HEK293T (cell line): ENCODE measurements at places on chromosomes 11 and 22.
A peak's percentile ranks its signal among the peaks of the same experiment; 100 is the strongest.

DNA sequence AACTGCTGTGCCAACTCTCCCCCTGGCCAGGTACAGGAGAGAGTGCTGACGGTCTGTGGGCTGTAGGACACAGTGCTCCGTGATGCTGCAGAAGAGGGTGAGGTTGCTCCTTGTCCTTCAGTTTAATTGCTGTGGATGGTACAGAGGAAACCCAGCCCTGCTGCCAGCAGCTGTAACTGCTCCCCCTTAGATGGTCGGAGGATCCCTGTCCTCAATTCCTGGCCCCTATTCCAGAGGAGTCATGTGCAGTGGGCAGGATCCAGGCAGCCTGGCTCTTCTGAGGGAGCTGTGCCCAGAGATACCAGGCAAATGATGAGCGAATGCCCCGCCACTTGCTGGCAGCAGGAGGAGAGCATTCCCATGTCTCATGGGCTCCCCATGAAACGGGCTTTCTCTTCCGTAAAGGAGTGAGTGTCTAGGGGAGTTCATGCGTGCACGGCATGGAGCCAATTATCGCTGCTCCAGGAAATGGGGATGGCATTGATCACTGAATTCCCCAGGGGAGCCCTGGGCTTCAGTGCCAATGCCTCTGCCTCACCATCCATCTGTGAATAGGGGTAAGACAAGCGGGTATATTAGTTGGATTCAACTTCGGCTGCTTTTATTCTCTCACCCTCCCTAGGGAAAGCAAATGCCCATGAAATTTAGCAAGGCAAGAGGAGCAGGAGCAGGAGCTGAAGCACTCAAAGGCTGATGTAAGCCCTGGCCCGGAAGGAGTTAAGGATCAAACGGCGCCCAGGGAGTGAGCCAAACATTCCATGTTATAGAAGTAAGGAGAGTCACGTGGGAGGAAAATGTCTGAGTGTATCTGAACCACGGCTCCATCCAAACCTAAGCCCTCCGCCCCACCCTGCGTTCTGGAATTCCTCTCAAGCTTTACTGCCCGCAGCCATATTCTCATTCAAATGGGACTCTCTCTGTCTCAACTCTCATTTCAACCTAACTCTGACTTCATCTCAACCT is 51.0 kb upstream of the CSNK2A3 start:
- DNase-seq = no peak

- DNase-seq = no peak
Measured at GRCh38 chr11:48207881-48208280, 8.7 kb upstream of the OR4B1 start.

- DNase-seq = no peak
Measured at GRCh38 chr11:43927925-43928707, 14.3 kb upstream of the C11orf96 start.

DNA sequence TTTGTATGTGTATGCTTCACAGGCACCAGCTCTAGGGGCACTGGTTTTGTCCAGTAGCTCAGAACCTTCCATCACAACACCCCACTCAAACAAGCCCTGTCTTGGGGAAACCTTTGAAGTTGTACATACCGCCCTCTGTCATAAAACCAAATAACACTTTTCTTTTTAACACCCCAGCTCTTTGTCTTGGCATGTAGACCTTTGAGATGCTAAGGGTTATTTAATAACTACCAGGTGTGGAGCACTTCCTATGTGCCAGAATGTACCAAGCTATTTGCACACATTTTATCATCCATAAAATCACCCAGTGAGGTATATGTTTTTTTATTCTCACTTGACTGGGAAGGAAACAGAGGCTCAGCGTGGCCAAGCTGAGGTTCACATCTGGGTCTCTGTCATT is 50.6 kb downstream of the CYB5R2 start:
- no peak for DNase-seq

- no peak for DNase-seq
Measured at GRCh38 chr11:83409891-83410290, 123.7 kb upstream of the CCDC90B start.

GRCh38 chr22:45262931-45263462 is 21.8 kb upstream of the UPK3A start:
- DNase-seq = no peak

DNA sequence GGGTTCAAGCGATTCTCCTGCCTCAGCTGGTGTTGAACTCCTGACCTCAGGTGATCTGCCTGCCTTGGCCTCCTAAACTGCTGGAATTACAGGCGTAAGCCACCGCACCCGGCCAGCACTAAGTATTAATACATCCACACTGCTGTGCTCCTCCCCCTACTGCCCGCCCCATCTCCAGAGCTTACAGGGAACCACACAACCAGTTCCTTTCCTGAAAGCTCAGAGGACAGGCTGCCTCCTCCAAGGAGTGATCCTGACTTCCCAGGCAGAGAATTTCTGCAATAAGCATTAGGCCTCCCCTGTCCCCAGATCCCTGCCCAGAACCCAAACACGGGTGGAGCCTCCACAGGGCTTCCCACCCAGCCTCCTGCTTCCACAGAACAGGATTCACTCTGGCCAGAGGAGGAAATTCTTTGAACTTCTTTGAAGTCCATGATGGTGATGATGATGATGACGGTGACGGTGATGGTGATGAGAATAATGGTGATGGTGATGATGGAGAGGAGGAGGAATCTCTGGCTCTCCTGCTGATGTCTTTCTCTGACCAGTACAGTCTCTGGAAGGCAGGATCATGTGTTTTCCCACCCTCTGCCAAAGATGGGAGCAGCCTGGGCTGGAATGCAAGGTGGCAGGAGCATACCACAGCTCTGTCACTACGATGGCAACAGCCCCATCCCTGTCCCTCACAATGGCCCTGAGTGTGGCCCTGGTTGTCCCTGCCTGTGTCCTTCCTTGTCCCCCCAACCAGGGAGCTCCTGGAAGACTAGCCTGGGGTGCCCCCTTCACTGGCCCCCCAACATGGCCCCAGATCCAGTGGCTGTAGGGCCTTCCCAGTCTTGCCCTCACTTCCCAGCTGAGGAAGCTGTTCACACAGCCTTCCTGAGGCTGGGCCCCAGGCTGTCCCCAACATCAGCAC is 33.5 kb upstream of the CSNK1E start:
- DNase-seq = no peak

GRCh38 chr11:70112017-70112434 is 33.9 kb downstream of the ANO1 start:
- DNase-seq = no peak

DNA sequence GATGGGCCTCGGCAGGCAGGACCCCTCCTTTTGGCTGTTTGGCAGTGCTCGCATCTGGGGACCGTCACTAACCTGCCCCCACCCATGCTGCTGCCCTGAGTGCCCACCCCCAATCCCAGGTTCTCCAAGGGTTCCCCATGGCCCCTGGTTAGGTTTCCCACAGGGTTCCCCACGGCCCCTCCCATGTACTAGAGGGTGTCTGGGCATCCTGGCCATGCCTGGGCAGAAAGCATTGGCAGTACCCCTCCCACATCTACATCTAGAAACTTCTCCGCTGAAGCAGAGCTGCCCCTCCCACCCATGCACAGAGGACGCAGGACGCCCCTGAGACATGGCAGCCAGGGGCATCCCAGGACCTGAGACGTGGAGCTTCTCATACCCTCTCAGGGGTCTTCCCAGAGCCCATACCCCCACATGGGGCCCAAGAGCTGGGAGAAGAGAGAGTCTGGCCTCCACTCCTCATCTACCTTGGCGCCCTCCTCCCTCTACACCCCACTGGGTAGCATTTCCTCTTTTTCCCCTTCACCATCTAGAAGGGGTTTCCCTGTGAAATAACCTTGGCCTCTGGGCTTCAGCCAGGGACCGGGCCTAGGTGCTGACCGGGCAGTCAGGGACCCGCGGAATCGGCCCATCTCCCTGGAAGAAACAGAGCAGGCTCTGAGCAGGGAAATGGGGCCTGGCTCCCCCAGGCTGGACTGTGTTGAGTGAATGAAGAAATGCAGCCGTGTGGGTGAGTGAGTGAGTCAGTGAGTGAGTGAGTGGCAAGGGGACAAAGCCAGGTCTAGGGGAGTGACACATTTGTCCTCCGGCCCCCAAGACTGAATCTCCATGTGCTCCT is 987.3 kb downstream of the BRD1 start:
- no peak for DNase-seq

DNA sequence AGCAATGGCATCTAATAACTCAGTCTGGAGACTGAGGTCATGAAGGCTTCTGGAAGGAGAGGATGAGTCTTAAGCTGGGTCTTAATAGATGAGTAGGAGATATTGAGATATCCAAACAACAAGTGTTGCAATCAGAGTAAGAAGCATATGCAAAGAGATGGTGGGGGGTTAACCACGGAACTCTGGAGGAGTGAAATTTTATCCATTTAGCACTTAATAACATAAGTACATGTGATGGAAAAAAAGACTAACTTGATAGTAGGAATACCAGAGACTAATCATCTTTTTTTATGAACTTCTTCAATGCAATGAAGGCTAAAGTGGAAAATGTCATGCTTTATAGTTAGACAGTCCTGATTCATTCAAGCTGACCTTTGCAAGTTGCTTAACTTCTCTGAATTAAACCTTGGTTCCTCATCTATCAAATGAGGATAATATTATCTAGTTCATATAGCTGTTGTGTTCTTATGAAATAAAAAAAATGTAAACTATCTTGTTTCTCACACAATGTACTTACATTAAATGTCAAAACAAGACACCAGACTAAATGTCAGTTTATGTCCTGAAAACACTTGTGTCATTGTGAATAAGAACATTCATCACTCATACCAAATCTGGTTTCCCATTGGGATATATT is 403.1 kb upstream of the CCDC90B start:
- no peak for DNase-seq

DNA sequence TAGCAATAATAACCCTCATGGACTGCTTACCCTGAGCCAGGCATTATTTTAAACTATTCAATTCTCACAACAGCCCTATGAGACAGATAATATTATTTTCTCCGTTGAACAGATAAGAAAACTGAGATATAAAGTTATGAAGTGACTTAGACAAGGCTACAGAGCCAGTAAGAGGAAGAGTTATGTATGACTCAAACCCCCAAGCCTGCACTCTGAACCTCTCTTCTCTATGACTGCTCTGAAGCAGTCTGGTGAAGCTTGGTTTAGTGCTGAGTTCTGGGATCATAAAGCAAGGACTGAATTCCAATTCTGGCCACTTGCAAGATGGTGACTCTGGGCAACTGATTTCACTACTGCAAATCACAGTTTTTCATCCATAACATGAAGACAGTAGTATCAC is 34.5 kb downstream of the TNKS1BP1 start:
- no peak for DNase-seq

- no peak for DNase-seq
Measured at GRCh38 chr11:121644187-121644512, 191.4 kb upstream of the SORL1-AS1 start.

DNA sequence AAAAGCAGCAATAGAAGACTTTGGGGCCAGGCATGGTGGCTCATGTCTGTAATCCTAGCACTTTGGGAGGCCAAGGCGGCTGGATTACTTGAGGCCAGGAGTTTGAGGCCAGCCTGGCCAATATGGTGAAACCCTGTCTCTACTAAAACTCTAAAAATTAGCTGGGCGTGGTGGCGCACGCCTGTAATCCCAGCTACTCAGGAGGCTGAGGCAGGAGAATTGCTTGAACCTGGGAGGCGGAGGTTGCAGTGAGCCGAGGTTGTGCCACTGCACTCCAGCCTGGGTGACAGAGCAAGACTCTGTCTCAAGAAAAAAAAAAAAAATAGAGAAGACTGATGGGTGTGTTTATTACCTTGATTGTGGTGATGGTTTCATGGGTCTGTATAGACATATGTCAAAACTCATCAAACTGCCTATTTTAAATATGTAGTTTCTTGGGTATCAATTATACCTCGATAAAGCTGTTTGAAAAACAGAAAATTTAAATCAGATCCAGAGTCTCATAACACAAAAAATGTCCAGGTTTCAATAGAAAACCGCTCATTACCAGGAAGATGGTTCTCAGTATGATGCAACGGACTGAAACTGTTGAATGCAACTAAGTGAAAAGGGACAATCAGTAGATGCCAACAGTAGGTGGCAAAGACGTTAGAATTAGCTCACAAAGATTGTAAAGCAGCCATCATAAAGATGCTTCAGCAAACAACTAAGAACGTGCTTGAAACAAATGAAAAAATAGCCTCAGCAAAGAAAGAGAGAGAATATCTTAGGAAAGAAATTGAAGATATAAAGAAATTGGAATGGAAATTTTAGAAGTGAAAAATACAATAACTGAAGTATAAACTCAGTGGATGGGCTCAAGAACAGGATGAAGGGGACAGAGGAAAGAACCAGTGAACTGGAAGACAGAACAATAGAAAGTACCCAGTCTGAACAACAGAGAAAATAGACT is 33.1 kb upstream of the SEPTIN5 start:
- no peak for DNase-seq

GRCh38 chr11:115653926-115654325 is 149.7 kb upstream of the CADM1 start:
- peak; percentile 71 for DNase-seq

GRCh38 chr22:26972286-26972685 is 314.9 kb downstream of the MIAT start:
- DNase-seq = no peak

DNA sequence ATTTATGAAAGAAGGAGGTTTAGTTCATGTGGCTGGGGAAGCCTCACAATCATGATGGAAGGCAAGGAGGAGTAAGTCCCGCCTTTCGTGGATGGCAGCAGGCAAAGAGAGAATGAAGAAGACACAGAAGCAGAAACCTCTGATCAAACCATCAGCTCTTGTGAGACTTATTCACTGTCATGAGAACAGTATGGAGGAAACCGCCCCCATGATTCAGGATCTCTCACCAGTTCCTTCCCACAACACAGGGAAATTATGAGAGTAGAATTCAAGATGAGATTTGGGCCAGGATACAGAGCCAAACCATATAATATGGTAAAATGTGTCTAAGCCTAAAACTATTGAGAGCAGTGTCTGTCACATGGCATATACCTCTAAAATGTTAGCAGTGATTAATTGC is 503.8 kb upstream of the CCDC179 start:
- no peak for DNase-seq

DNA sequence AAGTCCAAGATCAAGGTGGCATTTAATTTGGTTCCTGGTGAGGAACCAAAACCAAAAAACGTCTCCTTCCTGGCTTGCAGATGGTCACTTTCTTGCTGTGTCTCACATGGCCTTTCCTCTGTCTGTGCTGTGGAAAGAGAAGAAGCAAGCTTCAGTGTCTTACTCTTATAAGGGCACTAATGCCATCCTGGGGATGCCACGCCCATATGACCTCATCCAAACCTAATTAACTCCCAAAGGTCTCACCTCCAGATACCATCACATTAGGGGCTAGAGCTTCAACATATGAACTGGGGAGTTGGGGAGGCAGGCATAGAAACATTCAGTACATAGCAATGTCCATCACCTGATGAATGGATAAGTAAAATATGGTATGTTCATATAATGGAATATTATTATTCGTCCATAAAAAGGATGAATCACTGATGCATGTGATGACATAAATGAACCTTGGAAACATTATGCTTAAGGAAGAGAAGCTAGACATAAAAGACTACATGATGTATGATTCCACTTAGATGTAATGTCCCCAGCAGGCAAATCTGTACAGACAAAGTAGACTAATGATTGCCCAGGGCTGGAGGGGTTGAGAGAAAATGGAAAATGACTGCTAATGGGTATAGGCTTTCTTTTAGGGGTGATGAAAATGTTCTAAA is 78.6 kb upstream of the B3GNT6 start:
- no peak for DNase-seq

- no peak for DNase-seq
Measured at GRCh38 chr22:49154433-49154832, 673.2 kb downstream of the BRD1 start.

- DNase-seq = no peak
Measured at GRCh38 chr11:3989276-3989920, 105.2 kb upstream of the RRM1 start.
